Daoy (cell line): ENCODE measurements at places on chromosomes 13 and 19. TPM values are rescaled to one million over a fixed set of nuclear protein-coding genes. Genes with fewer than 3 reads are reported as not detected.

PABPC3 gene
- 0.63 TPM in 1 of 2 replicates, not detected in the other for total RNA-seq

- DNase-seq: no peak
Observed at GRCh38 chr13:28356561-28357021, 138.3 kb downstream of the FLT1 start.

GRCh38 chr13:47853236-47853635, 147.8 kb downstream of the SUCLA2 start:
- DNase-seq: no peak

- DNase-seq: peak; percentile 27
Observed at GRCh38 chr13:52738719-52739467, 727 bp downstream of the CNMD start.

GRCh38 chr13:114203536-114203935, 24.5 kb downstream of the CFAP97D2 start:
- no peak for DNase-seq

DNA sequence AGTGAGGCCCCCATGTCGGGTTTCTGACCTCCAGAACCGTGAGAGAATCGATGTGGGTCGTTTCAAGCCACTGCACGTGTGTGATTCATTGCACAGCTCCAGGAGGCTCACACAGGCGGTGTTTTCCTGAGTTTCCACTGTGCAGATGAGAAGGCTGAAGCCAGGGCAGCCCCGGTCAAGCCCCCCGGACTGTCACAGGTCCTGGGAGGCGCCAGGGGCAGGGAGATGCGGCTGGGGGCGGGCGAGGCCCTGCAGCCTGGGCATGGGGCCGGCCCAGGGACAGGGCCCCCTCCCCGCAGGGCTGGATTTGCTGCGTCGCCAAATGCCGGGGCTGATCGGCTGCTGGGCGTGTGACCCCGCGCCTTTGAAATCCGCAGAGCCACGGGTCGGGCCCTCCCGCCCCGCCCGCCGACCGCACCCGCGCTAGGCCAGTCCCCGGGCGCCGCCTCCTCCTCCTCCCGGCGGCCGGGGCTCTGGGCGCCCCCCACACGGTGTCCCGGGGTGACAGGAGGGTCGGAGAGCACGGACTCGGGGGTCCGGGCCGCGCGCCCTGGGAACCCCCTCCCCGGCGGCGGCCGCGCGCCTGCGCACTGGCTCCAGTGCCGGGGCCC, 9.9 kb upstream of the MKNK2 start:
- DNase-seq: peak; percentile 74

TNFSF11 gene
- not detected in 2 replicates for total RNA-seq

LAIR1 gene
- total RNA-seq: not detected in 2 replicates

EFNA2 gene
- total RNA-seq: 0.17 and 0.21 TPM in 2 replicates
